A549 treated with dexamethasone at 1 μM for 4 hours (cell line): ENCODE measurements at places on chromosomes 1 and 21. TPM values are rescaled to one million over a fixed set of nuclear protein-coding genes. Genes with fewer than 3 reads are reported as not detected.

Gene PRAMEF4
- total RNA-seq = 0.06 TPM in 1 of 5 replicates, not detected in the others

Gene IL19
- total RNA-seq = 0.06 TPM in 1 of 5 replicates, not detected in the others

Gene FCRL2
- not detected in 5 replicates for total RNA-seq

Gene TLCD4
- 6.3 to 15.6 TPM (median 11.1 TPM) in 5 replicates for total RNA-seq

Gene CEP170
- total RNA-seq = 22.1 to 32.0 TPM (median 27.8 TPM) in 5 replicates
